ACHN (cell line): ENCODE measurements at places on chromosomes 2 and 18.

GRCh38 chr2:119721462-119721861, 38.3 kb upstream of the PTPN4 start:
- DNase-seq: no peak

- DNase-seq: no peak
These were observed 1.5 kb downstream of the MSH6 start for GRCh38 chr2:47784352-47784851.

- no peak for DNase-seq
These were observed 8.6 kb upstream of the CDCA7 start for GRCh38 chr2:173346035-173346434.

- DNase-seq: no peak
These were observed 93.4 kb upstream of the ZBTB14 start for GRCh38 chr18:5388896-5389295.

DNA sequence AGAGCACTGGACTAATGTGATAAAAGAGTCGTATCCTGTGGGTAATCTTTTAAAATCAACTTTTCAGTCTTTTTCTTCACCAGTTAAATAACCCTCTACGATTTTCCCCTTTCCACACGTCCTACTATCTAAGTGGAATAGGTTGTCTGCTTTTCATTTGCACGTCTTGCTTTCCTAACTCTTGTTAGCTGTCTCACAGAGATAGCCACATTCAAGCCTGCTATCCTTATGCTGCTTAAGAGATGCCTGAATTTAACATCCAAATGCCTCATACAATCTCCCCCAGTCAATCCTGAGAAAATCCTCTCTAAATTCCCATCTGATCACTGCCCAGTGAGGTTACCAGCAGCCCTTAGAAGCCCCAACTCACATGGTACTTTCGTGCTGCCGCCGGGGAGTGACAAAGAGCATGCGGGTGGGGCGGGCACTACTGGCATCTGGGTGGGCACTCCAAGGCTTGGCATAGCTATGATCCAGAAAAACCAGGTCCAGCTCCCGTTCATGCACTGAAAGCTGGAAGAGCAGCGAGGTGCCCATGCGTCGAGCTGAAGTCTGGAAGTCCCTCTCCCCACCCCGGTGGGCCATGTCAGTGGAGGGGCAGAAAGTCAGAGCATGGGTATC, 1.5 kb downstream of the KANSL3 start:
- DNase-seq: peak; percentile 30

DNA sequence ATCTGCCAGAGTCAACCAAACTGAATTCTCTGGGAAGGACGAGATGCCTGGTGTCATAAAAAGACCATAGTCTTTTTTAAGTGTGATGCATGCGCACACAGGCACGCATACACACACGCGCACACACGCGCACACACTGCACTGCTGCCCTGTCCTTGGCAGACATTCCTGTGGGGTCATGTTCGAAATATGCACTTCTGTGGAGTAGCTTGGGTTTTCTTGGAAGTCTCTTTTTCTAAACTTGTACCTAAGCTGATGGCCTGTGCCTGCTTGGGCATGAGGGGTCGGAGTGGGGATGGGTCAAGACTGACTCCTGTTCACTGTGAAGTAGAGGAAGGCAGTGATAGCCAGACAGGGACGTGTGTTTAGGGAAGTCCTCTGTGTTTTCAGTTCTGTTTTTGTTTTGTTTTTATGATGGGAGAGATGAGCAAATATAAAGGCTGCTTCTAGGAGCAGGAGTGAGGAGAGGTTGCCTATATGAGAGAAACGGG, 4.0 kb upstream of the RMC1 start:
- no peak for DNase-seq

DNA sequence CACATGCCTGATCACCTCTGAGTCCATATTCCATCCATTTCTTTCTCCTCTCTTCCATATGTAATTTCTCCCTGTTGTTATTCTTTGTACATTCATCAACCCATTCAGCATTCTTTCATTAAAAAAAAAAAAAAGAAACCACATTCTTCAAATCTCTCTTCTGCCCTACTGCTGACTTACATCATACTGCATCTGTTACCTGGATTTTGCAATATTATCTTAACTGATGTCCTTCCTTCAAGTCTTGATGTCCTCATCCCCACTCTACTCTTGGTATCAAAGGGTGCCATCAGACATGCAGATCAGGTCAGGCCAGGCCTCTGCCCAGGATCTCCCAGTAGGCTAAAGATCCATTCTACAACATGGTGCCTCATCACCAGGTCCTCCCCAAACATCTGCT, 90.6 kb downstream of the SGPP2 start:
- DNase-seq: no peak

- DNase-seq: no peak
These were observed 14.9 kb upstream of the TMEM18 start for GRCh38 chr2:691821-692761.

DNA sequence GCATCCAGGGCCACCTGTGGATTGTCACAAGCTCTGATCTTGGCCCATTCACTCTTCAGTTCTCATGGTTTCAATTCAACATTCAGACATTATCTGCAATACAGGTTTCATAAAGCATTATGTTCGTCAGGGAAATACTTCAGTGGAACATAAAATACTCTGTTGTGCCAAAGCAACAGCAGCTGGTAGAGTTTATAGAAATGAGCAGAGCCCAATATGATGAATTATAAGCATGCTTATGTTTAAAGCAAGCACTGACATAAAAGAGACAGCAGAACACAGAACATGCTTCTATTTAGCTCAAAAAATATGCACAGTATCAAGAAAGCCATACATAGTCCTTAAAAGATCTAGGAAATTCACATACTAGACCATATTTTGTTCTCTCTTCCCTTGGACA, 71.3 kb downstream of the PDK1 start:
- no peak for DNase-seq

DNA sequence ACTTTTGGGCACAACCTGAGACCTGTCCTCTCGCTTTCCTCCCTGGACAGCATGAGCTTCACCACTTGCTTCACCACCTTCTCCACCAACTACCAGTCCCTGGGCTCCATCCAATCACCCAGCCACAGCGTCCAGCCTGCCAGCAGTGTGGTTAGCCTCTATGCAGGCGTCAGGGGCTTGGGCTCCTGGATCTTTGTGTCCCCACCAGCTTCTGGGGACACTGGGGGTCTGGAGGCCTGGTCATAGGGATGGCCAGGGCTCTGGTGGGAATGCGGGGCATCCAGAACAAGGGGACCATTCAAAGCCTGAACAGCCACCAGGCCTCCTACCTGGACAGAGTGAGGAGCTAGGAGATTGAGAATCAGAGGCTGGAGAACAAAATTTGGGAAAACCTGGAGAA, 44.2 kb upstream of the SLC4A10 start:
- DNase-seq: no peak

DNA sequence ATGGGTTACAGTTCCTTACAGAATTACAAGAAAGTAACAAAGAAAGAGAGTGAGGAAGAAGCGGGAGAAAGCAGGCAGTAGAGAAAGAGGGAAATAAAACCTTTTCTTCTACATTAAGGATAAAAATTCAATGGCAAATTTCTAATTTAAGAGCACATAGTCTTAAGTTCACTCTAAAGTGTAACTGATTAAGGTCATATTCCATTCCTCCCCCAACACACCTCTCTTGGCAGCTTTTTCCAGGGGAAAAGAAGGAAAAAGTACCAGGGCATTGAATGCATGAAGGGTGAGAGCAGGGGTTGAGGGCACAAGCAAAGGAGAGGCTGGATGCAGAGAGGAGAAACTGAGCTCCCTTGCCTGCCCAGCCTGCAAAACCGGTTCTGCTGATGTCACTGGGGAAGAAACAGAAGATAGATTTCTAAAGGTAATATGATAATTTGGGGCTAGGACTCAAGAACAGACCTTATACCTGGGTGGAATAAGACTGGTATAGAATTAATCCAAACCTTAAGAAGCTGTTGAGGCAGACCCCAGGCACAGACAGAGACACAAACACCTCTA, 4.6 kb downstream of the ACMSD start:
- no peak for DNase-seq

GRCh38 chr2:65231892-65232477, 4.4 kb downstream of the ACTR2 start:
- no peak for DNase-seq

DNA sequence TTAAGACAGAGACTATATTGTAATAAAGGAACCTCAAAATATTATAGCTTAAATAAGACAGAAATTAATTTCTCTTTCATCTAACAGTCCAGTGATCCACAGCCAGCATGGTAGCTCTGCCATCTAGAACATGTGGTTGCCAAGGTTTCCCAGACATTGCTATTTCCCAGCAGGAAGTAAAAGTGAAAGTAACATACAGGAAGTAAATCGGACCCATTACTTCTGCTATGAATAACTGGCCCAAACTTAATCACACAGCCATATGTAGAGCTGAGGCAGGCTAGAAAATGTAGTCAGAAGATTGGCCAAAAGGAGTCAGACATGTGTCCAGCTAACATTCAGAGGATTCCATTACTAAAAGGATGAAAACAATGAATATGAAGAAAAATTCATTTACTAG, 71.0 kb downstream of the NOL4 start:
- DNase-seq: peak; percentile 15

GRCh38 chr18:2939317-2939716, 73.6 kb downstream of the LPIN2 start:
- peak; percentile 85 for DNase-seq

GRCh38 chr2:238700117-238700457, 147.8 kb upstream of the TWIST2 start:
- no peak for DNase-seq

GRCh38 chr2:158047156-158047611, 54.5 kb upstream of the UPP2 start:
- no peak for DNase-seq

- DNase-seq: no peak
These were observed 151.8 kb upstream of the NT5C1B start for GRCh38 chr2:18741191-18741590.

- DNase-seq: no peak
These were observed 6.1 kb upstream of the TMEM185B start for GRCh38 chr2:120229341-120229740.

- DNase-seq: peak; percentile 59
These were observed at the start of gene TET3 for GRCh38 chr2:73984203-73984921. Gene TET3, plus strand, starts transcription at chr2:73984910. Its CDS starts 1,494 bp downstream, at chr2:73986404.

DNA sequence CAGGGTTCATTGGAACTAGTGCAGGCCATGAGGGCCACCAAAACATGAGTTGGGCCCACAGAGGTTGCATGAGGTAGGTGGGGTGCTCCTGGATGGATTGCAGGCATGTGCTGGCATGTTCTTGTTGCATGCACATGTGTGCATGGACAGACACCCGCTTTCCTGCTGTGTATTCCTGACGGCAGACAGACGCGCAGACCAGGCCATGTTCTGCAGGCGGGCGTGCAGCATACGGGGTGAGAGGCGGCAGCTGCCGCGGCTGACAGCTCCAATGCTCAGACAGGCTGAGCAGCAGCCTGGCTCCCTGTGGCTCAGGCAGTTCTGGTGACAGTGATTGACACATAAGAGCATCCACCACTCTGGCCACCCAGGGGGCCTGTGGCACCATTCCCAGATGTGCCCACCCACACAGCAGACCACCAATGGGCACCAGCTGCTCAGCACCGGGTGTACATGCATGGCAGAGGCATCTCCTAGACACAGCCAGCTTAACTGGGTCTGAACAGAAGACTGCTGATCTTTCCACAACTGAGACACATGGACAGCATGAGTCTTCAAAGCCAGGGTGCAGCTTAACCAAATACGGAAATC, 21.2 kb downstream of the HS1BP3 start:
- DNase-seq: no peak

DNA sequence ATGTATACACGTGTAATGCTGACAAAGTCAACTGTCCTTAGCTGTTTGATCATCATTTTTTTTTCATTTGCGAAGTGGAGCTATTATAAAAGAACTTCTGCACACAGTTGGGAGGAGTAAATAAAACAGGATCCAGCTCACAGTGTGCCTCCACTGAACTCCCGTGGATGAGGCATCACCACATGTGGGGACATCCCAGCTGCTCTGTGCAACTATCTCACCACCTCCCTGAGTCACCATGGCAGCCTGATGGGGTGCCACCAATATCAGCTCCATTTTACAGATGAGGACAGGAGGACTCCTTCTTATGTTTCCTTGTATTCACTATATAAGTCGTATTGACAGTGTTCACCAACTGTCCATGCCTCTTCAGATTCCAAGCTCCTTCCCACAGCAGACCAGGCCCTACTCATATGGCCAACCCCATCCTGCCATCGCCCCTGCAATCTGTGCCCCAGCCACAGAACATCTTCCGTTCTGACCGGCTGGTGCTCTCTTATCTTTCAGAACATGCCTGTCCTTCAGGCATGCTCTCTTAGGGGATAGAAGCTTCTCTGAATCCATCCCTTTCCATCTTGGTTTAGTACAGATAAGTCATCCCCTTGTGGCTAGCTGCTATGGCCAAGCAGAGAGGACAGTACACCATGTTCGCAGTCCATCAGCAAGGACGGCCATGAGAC, 288.1 kb downstream of the RNF144A start:
- DNase-seq: no peak
